Activated naive CD8-positive, alpha-beta T cell treated with anti-CD3 and anti-CD28 coated beads, Interleukin-2, amount 50 U/mL, for 16 hours (primary cell): ENCODE measurements at places on chromosomes 3 and 15.

GRCh38 chr15:78915341-78916087 lies 29.3 kb downstream of the CTSH start:
- DNase-seq = no peak

- DNase-seq = peak; percentile 17
These were observed 83.9 kb downstream of the CHSY1 start for GRCh38 chr15:101167753-101168462.

- DNase-seq = no peak
These were observed 27.1 kb downstream of the GOLGB1 start for GRCh38 chr3:121722411-121722810.

GRCh38 chr15:39618063-39618823 lies 37.4 kb downstream of the THBS1 start:
- no peak for DNase-seq

- DNase-seq = no peak
These were observed 173.1 kb downstream of the NECTIN3 start for GRCh38 chr3:111244760-111245159.

DNA sequence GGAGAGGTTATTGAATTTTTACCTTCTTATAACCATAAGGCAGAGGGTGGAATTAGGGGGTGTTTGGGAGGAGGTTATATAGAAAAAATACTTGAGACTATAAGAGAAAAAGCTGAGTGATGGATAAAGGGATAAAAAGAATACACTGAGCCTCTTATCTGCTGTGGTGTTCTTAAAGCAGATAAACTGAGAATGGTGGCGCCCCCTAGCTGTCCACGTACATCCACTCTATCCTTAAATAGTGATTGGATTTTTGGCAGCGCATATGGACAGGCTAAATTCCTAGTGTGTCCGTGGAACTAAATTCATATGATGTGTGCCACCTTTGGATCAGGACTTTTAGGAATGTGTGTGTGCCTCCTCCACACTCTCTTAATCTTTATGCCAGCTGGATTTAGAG lies 121.1 kb downstream of the OXSM start:
- DNase-seq = peak; percentile 0

DNA sequence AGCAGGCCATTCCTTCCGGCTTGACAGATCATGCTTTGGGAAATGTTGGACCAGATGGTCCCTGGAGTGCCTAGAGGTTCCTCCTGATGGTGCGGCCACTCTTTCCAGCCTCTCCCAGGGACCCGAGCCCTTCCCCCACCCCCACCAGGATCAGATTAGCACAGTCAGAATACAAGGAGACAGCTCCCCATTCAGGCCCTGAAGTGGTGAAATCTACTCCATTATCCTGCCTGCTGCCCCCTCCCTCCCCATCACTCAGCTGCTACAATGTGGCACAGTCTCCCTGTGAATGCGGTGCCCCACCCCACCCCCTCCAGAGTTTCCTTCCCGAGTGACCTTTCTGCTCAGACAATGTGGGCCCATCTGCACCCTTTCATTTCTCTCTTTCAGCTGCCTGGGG lies 29.4 kb downstream of the RNU5B-1 start:
- no peak for DNase-seq
